ENCODE measurements at places on chromosomes 13 and 19.
A peak's percentile ranks its signal among the peaks of the same experiment; 100 is the strongest.

GRCh38 chr13:41312176-41312500, 1.1 kb downstream of the NAA16 start:
- no peak for DNase-seq

GRCh38 chr19:30070968-30071632, 129.1 kb downstream of the URI1 start:
- no peak for DNase-seq

- DNase-seq: no peak
Observed at GRCh38 chr19:6826281-6826920, 53.9 kb downstream of the VAV1 start.

- no peak for DNase-seq
Observed at GRCh38 chr13:95512957-95513356, 39.6 kb upstream of the CLDN10 start.

DNA sequence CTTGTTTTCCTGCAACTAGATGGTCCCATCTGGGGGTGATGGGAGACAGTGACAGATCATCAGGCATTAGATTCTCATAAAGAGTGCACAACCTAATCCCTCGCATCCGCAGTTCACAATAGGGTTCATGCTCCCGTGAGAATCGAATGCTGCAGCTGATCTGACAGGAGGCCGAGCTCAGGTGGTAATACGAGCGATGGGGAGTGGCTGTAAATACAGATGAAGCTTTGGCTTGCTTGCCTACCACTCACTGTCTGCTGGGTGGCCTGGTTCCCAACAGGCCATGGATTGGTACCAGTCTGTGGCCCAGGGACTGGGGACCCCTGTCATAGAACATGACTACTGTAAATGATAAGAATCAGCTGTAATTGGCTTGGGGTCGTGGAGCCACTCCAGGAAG, 28.0 kb downstream of the WDR88 start:
- no peak for DNase-seq

- peak; percentile 35 for DNase-seq
Observed at GRCh38 chr19:5621311-5621944, 1.1 kb downstream of the SAFB2 start.

- no peak for DNase-seq
Observed at GRCh38 chr13:74743992-74744391, 609.8 kb upstream of the KLF12 start.

DNA sequence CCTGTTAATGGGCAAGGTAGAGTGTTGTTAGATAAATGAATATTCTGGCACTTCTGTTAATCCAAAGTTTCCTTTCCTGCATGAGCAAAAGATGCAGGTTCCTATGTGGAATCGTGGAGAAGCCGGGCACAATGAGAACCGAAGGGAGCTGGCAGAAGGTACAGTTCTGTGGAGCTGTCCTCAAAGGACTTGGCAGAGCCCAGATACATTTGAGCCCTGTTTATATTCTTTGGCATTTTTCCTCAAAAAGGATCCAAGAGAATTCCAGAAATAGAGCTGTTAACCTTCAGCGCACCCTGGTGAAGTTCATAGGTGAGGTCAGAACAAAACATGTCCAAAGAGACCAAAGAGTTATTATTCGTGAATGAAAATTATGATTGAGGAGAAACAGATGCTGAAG, 4.0 kb upstream of the DLEU7 start:
- no peak for DNase-seq

DNA sequence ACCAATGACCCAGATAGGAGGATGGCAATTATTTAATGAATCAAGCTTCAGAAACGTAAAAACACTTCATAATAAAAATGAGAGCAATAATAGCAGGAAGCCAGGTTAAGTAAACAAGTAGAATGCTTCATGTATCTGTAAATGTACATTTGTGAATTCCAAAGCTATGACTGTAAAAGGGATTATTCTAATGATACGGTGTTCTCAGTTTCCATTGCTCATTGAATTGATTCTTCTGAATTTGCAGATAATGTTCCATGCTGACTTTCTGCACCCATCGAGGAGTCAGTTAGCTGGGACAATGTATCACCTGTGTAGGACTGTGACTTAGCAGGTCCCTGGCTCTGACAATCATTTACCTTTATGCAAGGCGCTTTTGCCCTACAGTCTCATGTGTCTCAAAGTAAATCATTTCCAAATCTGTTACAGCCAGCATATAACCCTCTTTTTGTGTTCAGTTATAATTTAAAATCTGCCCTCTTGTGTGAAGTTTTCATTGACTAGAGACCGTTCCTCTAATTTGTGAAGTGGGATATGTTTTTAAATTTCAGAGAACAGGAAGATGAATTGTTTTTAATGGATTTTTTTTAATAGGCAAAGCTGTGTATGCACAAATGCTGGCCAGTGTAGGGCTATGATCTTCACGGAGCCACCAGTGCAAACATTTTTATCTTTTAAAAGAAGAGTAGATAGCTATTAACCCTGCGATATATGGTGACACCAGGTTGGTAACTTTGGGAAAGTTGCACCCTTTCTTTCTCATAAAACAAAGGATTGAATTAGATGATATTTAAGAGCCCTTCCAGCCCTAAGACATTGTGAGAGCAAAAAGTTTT, 267.1 kb downstream of the KLF5 start:
- no peak for DNase-seq

GRCh38 chr13:85469320-85469719, 329.9 kb downstream of the SLITRK6 start:
- DNase-seq: no peak

GRCh38 chr19:3369337-3370213, 3.2 kb downstream of the NFIC start:
- DNase-seq: no peak

DNA sequence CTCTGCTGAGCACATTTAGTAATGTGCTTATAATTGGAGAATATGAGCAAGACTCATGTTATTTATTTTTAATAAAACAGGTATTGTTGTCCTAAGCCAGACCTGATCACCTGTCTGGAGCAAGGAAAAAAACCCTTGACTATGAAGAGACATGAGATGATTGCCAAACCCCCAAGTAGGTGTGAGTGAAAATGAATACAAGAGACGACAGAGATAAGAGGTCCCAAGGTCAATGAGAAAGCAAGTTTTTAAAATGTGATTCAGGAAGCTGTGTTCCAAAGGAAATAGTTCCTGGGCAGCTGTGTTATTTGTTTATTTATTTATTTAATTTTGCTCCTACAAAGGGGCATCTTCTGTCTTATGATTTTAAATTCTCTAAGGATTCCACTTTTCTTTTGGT, 83.1 kb downstream of the ZNF486 start:
- DNase-seq: no peak

- DNase-seq: no peak
Observed at GRCh38 chr19:18791315-18791678, 192 bp upstream of the COMP start.

- DNase-seq: no peak
Observed at GRCh38 chr13:25380082-25380481, 8.3 kb downstream of the ATP8A2 start.

DNA sequence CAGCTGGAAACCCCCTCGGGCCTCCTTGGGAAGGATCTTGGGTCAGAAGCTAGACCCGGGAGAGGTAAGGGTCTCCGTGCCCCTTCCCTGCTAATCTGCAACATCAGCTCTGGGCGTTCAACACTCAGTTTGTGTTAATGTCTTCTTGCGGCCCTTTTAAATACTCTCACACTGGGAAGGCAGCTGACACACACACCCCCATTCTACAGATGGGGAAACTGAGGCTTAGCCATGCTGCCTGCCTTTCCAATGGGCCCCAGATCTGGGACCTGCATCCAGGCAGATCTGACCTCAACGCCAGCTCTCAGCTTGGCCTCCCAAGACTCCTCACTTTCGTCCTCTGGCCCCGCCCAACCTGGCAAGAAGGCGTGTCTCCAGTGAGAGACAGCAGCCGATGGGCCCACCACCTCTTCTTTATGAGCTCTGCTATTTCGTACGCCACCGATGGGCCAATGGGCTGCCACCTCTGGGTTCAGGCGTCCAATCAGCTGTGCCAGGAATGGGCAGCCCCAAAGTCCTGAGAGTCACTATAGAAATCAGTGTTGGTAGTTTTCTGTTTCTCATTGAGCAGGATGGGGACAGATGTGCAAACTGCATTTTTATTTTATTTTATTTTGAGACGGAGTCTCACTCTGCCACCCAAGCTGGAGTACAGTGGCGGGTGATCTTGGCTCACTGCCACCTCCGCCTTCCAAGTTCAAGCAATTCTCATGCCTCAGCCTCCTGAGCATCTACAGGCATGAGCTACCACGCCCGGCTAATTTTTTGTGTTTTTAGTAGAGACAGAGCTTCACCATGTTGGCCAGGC, 43.8 kb downstream of the DNM2 start:
- DNase-seq: no peak

DNA sequence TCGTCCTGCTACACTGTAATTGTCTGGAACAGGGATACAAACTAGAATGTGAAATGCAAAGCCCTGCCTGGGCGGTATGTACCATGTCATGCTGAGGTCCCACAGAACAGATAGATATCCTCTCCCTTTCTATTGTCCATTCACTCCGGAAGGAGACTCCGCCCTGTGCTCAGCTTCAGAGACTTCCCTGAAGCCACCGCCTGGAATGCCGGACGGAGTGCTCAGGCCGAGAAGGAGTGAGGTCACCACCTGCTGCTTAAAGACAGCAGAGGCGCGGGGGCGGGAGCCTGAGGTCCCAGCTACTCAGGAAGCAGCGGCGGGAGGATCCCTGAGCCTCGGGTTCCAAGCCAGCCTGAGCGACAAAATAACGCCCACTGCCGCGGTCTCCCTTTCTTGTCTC, 890 bp upstream of the ZNF611 start:
- DNase-seq: peak; percentile 6

DNA sequence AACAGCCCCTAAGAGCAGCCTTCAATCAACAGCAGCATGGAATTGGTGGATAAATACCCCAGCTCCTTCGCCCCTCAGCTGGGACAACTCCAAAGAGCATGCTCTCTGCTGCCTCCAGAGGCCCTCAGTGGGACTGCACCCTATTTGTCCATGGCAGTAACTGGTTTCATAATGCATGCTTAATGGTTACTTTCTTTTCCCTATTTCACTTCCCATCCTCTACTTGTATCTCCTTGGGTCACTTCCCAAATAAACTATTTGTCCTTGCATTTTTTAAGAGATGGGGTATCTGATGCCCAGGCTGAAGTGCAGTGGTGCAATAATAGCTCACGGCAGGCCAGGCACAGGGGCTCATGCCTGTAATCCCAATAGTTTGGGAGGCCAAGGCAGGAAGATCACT, 13.5 kb upstream of the TPM4 start:
- peak; percentile 23 for DNase-seq

DNA sequence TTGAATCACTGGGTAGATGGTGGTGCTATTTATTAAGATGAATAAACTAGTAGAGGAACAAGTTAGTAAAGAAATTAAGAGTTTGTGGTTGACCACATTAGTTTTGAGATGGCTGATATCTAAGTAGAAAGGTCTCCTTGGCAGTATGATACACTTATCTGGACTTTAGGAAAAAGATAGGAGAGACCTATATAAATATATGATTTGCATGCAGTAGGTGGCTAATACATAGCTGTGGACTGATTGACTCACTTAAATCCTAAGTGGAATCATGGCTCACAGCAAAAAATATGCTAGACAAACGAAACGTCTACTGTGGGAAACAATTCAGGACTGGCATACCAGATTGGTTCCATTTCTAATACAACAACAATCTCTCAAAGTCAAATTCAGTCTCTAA, 92.0 kb downstream of the CAB39L start:
- DNase-seq: no peak

DNA sequence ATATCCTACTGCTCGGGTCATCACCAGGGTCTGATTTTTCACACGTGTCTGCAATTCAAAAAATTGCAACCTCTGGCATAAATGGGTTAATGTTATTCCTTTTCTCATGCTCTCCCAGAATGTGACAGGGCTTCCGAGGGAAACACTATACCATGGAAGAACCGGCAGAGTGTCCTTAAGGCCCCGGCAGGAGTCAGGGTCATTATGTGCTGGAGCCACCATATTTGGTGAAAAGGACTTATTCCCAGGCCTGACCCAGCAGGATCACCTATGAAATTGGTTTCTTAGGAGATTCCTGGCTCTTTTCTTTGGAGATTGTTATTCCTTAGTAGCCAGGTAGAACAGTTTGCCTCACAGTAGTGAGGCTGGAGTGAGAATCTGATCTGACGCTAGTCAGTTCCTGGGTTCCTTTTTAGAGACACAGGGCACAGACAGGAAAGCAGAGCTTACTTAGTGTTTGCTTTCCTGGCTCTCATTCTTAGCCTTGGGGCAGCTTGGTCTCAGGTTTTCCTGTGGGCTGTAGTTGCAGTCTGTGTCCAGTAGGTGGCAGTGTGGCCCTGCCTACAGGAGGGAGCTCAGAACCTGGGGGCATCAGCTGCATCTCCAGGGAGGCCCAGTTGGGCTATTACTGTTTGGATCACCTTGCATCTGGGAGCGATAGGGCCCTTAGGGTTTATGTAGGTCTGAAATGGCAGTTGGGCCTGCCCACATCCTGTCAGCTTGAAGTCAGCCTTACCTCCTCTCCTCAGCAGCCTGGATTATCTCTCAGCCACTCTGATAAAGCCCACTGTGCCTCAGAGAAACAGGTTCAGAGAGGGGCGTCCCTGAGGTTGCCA, 12.4 kb downstream of the SNRNP70 start:
- DNase-seq: peak; percentile 12

- DNase-seq: no peak
Observed at GRCh38 chr13:44833139-44833538, 156.1 kb downstream of the NUFIP1 start.

DNA sequence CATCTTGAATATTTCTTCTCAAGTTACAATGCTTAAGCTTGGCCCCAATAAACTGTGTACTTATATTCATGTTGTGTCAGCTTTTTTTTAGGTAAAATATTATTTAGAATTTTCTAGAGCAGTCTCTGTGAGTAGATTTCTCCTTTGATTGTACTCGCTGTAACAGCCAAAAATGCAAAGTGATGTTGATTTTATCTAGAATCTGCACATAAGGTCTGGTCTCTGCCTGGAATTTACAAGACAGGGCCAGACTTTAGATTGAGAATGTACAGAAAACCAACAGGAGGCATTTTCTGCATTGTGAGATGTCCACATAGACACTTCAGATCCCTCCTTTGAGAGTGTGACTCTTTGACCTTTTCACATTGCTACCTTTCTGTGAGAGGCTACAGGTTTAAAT, 43.1 kb upstream of the ZNF681 start:
- no peak for DNase-seq

- DNase-seq: no peak
Observed at GRCh38 chr19:18392926-18393325, 4.5 kb downstream of the LRRC25 start.
